Activated CD8-positive, alpha-beta T cell treated with anti-CD3 and anti-CD28 coated beads for 36 hours (primary cell): ENCODE measurements at places on chromosomes 7 and 10. TPM values are rescaled to one million over a fixed set of nuclear protein-coding genes. Genes with fewer than 3 reads are reported as not detected.

- H3K4me3 ChIP-seq: no peak overlapping the region
- H3K4me1 ChIP-seq: no peaks in the 10 kb centered on the region
- no peaks in the 10 kb centered on the region for H3K27me3 ChIP-seq
- no peak for DNase-seq
- no peaks in the 10 kb centered on the region for H3K36me3 ChIP-seq
Measured at GRCh38 chr10:110710621-110711020, 66.5 kb downstream of the RBM20 start.

- H3K4me1 ChIP-seq: no peaks in the 10 kb centered on the region
- no peak for DNase-seq
- H3K36me3 ChIP-seq: no peaks in the 10 kb centered on the region
- H3K27ac ChIP-seq: no peak overlapping the region
- peaks cover 8% of the 10 kb centered on the region for H3K27me3 ChIP-seq
- no peak overlapping the region for H3K4me3 ChIP-seq
Measured at GRCh38 chr10:133167693-133168616, 7.9 kb downstream of the KNDC1 start.

DNA sequence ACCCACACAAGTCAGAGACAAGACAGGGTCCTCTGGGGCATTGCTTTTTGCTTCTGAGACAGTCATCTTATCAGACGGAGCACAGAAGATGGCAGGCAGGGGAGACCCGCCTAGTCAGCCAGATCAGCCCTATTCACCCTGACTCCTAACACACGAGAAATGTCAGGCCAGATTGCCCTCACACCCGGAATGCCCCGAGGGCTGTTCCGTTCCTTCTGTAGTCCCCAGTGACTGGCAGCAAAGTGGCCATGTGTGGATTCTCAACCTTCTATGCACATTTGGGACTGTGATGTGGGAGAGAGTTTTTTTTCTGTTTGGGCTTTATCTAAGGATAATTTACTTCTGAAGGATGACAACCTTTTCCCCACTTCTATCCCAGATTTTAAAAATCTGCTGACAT lies 35.5 kb upstream of the TBX20 start:
- no peak overlapping the region for H3K4me3 ChIP-seq
- no peak for DNase-seq
- peaks cover 6% of the 10 kb centered on the region for H3K27me3 ChIP-seq
- no peaks in the 10 kb centered on the region for H3K36me3 ChIP-seq
- no peaks in the 10 kb centered on the region for H3K4me1 ChIP-seq

GRCh38 chr7:82373926-82374635 lies 69.5 kb downstream of the CACNA2D1 start:
- H3K4me3 ChIP-seq: no peak overlapping the region
- H3K27ac ChIP-seq: no peak overlapping the region
- no peaks in the 10 kb centered on the region for H3K4me1 ChIP-seq
- H3K36me3 ChIP-seq: no peaks in the 10 kb centered on the region
- no peaks in the 10 kb centered on the region for H3K27me3 ChIP-seq

- H3K27ac ChIP-seq: no peak overlapping the region
- H3K4me1 ChIP-seq: no peaks in the 10 kb centered on the region
- peaks cover 4% of the 10 kb centered on the region for H3K27me3 ChIP-seq
- no peak for DNase-seq
- H3K4me3 ChIP-seq: no peak overlapping the region
- no peaks in the 10 kb centered on the region for H3K36me3 ChIP-seq
Measured at GRCh38 chr10:84818961-84819360, 490.6 kb downstream of the CCSER2 start.

DNA sequence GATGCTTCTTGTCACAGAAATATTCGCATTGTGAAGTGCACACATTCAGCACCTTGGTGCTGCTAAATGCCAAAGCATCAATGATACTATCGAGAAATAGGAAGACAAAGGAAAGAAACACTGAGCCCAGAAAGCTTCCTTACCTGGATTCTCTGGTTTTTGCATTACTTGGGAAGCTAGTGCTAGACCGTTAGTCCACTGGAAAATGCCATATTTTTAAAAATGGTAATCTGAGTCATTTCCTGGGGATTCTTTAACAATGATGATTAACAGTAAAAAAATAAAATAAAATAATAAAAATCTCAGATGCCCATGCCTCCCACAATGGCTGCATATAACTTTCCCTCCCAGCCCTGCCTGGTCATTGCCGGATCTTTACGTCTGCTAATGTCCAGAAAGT lies 420.1 kb upstream of the MGMT start:
- no peaks in the 10 kb centered on the region for H3K36me3 ChIP-seq
- no peak overlapping the region for H3K27ac ChIP-seq
- no peak for DNase-seq
- peaks cover 10% of the 10 kb centered on the region for H3K4me1 ChIP-seq
- H3K27me3 ChIP-seq: peaks cover 4% of the 10 kb centered on the region

GRCh38 chr10:29830531-29831512 lies 196.1 kb upstream of the SVIL start:
- DNase-seq: no peak
- no peak overlapping the region for H3K27ac ChIP-seq
- H3K4me1 ChIP-seq: no peaks in the 10 kb centered on the region
- peaks cover 2% of the 10 kb centered on the region for H3K27me3 ChIP-seq
- no peaks in the 10 kb centered on the region for H3K36me3 ChIP-seq

DNA sequence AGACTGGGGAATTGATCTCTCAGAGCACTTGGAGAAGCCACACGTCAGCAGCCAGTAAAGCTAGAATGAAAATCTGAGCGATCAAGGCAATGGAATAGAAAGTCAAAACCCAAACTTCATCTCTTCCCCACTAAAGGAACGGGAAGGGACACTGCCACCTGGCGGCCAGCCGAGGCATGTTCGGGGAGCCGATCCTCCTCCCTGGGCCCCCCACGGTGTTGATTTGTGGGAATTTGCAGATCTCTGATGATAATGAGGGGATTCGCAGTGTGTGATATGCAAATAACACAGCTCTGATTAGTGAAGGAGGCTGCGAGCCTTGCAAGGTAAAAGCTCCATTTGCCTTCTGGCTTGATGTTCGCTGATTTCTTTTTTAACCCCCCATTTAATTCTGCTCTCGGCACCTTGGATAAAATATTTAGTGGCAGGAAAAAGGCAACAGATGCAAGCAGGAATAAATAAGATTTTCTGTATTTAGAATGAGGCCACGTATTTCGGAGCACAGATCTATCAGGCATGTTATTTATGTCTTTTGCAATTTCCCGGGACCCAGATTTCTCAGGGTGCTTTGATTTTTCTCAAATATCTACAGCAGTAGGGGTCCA lies 258.6 kb downstream of the PAXIP1 start:
- H3K4me3 ChIP-seq: no peak overlapping the region
- no peaks in the 10 kb centered on the region for H3K4me1 ChIP-seq
- peaks cover 5% of the 10 kb centered on the region for H3K27me3 ChIP-seq
- no peaks in the 10 kb centered on the region for H3K36me3 ChIP-seq

DYNC1I1 gene
- total RNA-seq: not detected

AMZ1 gene
- total RNA-seq: 0.14 TPM

AKR1C4 gene
- total RNA-seq: not detected

CCL24 gene
- total RNA-seq: not detected
